Foreskin melanocyte (primary cell): ENCODE measurements at places on chromosomes 13 and 19.

DNA sequence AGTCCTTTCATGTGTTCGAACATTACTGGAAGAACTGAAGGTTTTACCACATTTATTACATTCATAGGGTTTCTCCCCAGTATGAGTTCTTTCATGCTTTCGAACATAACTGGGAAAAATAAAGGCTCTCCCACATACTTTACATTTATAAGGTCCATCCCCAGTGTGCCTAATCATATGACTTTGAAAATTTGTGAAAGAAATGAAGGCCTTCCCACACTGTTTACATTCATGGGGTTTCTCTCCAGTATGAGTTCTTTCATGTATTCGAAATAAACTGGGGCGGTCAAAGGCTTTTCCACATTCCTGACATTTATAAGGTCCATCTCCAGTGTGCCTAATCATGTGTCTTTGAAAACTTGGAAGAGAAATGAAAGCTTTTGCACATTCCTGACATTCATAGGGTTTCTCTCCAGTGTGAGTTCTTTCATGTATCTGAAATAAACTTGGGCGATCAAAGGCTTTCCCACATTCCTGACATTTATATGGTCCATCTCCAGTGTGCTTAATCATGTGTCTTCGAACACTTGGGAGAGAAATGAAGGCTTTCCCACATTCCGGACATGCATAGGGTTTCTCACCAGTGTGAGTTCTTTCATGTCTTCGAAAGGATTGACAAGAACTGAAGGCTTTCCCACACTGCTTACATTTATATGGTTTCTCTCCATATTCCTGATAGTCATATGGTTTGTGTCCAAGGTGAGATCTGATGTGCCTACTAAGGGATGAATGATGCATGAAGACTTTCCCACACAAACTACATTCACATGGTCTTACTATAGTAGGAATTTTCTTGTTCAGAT is 24.0 kb downstream of the ZNF564 start:
- peak; percentile 33 for DNase-seq

DNA sequence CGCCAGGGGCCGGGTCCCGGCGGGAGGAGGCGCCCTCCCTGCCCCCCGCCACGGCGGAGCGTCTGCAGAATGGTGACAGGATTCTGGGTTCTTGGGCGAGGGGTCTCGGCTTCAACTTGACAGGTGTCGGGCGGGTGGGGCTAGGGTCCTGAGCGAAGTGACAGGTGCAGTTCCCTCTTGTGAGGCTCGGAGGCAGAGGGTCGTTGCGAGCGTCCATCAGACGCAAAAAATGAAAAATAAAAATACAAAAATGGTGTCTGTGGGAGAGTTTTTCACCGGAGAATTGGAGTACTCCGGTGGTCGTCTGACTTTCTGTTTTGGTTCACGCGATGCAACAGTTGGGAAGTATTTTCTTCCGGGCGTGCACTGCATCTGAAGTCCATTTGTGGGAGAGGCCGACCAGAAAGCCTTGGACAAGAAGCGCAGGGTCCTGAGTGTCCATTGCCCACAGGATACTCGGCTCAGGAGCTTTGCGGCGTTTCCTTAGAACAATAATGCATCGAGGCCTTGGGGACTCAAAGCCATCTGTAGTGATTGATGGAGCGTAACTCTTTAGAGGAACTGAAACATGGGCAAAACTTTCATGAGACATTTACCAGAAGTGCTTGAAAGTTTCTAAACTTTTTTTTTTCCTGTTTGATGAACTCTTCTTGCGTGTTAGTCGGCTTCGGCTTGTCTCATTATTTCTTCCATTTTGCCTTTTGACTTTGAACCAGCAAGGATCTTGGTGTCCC is 759 bp downstream of the RB1 start:
- DNase-seq, result peak; percentile 40

DNA sequence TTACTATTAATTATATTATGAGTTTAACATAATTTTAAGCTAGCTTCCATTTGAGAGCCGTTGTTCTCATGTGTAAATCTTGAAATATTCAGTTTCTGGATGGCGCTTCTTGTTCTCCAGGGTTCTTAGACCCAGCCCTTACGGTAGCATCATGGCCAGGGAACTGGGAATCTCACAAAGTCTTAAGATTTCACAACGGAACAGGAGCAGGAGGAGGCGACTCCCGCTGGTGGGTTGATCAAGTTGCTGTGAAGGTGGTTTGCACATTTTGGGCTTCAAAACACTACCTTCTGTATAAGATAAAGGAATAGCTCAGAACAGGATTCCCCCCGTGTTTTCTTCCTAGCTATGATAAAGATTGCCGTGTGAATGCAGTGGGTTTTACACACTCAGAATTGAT is 2.8 kb downstream of the NAXD start:
- no peak for DNase-seq

DNA sequence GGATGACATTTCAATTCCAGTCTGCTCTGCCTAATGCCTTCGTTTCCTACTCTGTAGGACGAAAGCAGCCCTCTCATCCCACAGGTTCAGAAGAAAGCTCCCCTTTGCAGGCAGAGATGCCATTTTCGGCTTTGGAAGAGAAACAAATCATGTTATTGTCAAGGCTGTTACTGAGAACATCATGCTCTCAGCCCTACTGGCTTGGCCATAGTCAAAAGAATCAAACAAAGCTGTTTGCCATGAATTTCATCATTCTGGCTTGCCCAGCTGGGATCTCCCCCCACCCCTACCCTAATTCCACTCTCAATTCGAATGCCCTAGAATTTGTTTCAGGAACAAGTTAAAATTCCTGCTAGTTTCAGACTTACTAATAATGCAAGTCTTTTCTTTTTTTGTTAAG is 162.3 kb upstream of the SERP2 start:
- DNase-seq, result no peak

DNA sequence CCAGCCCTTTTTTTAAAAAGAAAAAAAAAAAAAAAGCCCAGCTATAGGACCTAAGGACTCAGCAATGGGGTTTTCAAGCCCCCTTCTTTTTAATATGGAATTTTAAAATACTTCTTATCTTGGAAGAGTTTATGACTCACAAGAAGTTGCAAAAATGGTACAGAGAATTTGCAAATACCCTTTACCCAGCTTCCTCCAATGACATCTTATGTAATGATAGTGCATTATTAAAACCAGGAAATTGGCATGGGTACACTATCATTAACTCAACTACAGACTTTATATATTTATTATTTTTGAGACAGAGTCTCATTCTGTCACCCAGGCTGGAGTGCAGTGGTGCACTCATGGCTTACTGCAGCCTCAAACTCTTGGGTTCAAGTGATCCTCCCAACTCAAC is 16.1 kb downstream of the TMEM38A start:
- no peak for DNase-seq

DNA sequence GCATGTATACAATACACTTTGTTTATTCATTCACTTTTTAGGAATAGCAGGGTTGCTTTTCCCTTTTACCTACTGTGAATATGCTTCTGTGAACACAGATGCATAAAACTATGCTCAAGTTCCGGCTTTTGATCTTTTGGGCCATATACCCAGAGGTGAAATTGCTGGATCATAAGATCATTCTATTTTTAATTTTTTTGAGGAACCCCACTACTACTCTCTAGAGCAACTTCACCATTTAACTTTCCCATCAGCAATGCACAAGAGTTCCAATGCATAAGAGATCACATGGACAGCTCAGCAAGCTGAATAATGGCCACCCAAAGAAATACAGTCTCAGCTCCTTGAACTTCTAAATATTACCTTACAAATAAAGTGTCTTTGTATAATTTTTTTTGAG is 17.0 kb upstream of the SIGLEC10 start:
- no peak for DNase-seq

- no peak for DNase-seq
Observed at GRCh38 chr19:20124879-20125278, 42.1 kb upstream of the ZNF486 start.

- no peak for DNase-seq
Observed at GRCh38 chr13:20682061-20682460, 21.4 kb upstream of the IL17D start.

GRCh38 chr19:6044056-6044805 is 66.1 kb downstream of the RFX2 start:
- no peak for DNase-seq

- DNase-seq, result no peak
Observed at GRCh38 chr19:51430221-51430620, 12.8 kb upstream of the SIGLEC10 start.

DNA sequence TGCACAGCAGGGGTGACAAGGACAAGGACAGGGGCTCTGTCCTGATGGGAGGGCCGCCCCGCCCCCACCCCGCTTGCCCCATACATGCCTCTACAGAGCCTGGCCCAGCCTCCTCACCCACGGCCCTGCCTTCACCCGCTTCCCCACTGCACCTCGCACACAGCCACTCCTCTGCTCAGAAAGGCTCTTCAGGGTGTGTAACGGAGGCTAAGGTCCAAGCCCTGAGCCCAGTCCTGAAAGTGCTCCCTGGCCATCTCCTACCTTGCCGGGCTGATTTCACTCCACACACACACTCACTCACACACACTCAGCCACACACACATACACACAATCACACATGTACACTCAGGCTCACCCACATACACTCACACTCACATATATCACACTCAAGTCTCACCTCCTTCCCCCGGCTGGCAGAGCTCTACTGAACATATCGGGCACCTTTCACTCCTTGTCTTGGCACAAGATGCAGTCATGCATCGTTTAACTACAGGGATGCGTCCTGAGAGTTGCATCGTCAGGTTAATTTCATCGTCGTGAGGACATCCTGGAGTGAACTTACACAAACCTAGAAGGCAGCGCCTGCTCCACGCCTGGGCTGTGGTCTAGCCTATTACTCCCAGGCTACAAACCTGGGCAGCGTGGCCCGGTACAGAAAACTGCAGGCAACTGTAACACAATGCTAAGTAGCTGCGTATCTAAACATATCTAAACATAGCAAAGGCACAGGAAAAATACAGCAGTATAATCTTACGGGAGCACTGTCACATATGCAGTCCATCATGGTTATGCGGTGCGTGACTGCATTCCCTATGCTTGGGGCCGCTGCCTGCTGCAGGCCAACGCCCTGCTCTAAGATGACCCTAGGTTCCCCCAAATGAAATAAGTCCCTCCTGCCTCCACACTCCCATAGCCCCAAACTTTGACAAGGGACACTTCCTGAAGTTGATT is 13.1 kb downstream of the EPS15L1 start:
- no peak for DNase-seq

GRCh38 chr19:41575998-41576397 is at the start of gene CEACAM21:
Gene CEACAM21, plus strand, starts transcription at chr19:41576166. Its CDS starts 109 bp downstream, at chr19:41576275.
- no peak for DNase-seq
